NCI-H1092 (cell line): ENCODE measurements at places on chromosomes 3 and 15.

- DNase-seq: peak; percentile 32
These were observed 82.2 kb upstream of the SLC25A26 start for GRCh38 chr3:66138336-66139313.

DNA sequence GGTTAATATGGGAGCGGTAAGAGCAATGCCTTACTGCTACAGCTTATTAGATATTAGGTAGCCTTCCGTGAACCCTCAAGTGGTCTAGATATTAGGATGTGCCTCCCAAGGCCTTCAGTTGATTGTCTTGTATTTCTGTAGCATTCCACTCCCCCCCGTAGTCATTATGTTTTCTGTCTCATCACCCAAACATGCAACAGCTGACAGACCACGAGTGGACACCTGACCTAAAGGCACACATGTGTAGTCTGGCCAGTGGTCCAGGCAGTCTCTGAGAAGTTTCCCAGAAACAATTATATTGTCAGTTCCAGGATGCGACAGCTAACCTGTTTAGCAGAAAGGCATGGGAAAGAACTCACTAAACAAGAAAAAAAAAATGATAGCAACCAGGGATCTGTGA lies 1000.9 kb downstream of the AGBL1 start:
- DNase-seq: no peak

- DNase-seq: no peak
These were observed 49.4 kb upstream of the FMN1 start for GRCh38 chr15:33243869-33244268.

- no peak for DNase-seq
These were observed 28.3 kb downstream of the SUCNR1 start for GRCh38 chr3:151901644-151902285.

DNA sequence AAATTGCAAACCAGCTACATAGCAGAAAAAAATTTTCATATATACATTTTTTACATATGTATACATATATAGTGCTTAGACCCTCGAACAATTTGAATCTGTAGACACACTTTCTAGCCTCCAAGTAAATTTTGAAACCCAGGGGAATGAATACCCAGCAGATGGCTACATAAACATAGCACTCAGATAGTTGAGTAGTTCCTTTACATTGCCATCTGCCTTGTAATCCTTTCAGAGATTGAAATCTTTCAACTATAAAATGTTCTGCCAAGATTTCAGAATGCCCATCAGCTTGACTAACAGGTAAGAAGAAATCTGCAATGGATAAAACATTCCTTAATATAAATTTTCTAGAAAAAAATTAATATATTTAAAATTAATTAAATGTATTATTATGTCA lies 1333.5 kb upstream of the CADM2 start:
- peak; percentile 0 for DNase-seq

GRCh38 chr15:39937696-39938095 lies 3.8 kb downstream of the EIF2AK4 start:
- no peak for DNase-seq

DNA sequence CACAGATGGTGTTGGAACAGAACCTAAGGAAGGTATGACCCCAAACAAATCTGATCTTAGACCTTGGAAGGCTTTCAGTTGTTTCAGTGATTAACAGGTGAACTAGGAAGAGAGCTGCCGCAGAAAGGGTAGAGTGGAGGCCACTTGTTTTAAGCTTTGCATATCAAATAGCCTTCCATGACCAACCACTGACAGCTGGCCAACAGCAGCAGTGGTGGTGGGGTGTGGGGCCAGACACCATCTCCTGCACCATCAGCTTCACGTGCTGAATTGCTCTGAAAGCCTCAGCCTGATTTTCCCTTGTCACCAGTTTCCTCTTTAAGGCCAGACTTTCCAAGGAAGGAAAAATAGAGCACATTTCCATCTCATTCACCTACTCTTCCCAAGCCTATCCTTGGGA lies 16.6 kb upstream of the OSBPL11 start:
- no peak for DNase-seq

- DNase-seq: no peak
These were observed 1.1 kb upstream of the TLNRD1 start for GRCh38 chr15:80999623-81000036.

DNA sequence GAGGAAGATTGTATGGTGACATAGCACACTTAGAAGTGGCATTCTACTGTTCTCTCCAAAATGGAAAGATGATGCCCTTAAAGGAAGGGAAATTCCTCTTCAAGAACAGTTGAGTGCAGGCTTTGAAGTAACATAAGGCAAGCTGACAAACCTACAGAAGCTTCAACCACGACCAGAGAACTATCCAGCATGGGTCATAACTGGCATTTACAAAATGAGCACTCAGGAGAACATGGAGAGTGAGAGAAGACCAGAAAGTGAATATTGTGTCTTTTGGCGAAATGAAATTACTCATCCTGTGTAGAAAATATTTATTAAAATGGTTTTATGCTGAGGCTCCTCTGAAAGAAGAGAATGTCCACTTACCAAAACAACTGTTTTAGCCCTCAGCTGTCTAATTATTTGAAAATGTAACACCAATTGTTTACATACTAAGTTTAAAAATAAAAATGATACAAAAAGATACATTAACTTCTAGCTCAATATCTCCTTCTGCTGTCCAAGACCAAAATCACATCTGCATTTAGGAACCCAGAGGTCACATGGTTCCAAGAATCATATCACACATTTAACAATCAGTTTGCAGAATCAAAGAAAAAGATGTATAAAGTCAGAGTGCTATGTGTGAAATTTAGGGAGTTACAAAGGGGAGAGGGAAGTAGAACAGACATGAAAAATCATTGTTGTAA lies 216.9 kb downstream of the ATP8B4 start:
- no peak for DNase-seq

DNA sequence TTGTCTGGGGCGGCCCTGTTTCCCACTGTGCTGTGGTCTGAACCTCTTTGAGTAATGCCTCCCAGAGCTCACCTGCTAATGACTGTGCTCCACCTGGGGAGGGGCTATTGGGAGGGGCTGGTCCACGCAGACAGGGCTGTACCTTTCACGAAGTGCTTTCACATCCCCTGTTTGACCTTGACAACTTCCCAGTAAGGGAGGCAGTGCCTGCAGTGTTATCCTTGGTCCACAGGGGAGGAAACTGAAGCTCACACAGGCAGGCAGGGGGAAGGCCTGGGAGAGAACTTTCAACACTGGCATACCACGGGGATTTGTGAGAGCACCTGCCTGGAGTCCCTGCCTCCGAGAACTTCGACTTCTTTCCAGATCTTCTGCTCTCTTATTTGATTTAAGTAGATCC lies 91.2 kb downstream of the CACNA1D start:
- DNase-seq: no peak

- no peak for DNase-seq
These were observed 2.2 kb upstream of the FBLN2 start for GRCh38 chr3:13546667-13547171.

DNA sequence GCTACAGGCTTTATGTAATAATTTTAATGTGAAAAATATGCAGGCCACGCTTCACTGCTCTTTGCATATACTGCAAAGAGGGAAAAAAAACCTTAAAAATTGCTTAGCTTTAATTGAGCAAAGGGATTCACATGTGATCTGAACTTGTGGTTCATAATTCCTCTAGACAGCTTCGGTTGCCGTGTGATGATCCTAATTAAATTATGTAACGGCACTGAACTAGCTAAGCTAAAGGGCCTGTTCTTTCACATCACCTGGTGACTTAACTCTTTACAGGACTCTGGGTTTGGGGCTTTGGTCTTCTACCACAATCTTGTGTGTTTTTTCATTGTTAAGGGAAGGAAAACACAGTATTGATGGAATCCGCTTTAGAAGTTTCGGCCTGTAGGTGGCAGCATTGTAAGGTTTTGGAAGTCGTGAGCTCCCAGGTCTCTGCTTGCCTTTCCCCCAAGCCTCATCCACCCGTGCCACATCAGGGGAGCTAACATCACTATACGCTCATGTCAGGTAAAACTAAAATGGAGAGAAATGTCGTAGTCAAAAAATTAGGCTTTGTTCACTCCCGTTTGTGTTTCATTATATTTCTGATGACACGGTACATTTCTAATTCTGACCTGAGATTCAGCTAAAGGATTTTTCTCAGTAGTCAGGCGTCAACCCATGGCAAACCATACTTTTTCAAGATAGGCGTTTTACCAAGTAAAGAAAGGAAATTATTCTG lies 205.6 kb upstream of the DPH6 start:
- DNase-seq: peak; percentile 47

GRCh38 chr3:197576838-197577237 lies 21.1 kb upstream of the BDH1 start:
- DNase-seq: no peak

GRCh38 chr15:59059076-59059597 lies 45.8 kb upstream of the CCNB2 start:
- no peak for DNase-seq
